ENCODE measurements at places on chromosomes 13 and 19.

GRCh38 chr19:4119763-4120162, 4.2 kb downstream of the MAP2K2 start:
- no peak for DNase-seq

GRCh38 chr19:12224676-12225075, 61.8 kb downstream of the ZNF136 start:
- DNase-seq = no peak

DNA sequence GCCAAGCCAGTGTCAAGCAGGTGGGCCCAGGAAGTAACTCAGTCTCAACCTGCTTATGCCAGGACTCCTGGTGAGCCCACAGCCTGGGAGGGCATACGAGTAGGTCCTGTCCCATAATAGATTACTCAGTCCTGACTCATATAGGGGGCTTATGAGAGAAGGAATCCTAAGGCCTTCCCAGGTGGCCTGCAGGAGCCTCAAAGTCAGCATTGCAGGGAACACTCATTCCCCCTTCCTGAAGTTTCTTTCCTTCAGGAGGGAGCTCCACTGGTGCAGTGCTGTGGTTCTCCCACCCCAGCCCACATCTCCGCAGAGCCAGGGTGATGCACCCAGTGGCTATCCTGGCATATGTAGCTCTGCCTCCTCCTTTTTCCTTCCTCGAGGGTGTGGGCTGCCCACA, 137.3 kb downstream of the ZIC5 start:
- DNase-seq = no peak

GRCh38 chr19:17086834-17087233, 11.3 kb downstream of the MYO9B start:
- DNase-seq = no peak

GRCh38 chr19:29488316-29488715, 37.5 kb upstream of the VSTM2B start:
- DNase-seq = no peak

GRCh38 chr13:43285933-43286597, 262.7 kb downstream of the DNAJC15 start:
- no peak for DNase-seq

GRCh38 chr13:96804174-96804573, 190.1 kb downstream of the OXGR1 start:
- no peak for DNase-seq

DNA sequence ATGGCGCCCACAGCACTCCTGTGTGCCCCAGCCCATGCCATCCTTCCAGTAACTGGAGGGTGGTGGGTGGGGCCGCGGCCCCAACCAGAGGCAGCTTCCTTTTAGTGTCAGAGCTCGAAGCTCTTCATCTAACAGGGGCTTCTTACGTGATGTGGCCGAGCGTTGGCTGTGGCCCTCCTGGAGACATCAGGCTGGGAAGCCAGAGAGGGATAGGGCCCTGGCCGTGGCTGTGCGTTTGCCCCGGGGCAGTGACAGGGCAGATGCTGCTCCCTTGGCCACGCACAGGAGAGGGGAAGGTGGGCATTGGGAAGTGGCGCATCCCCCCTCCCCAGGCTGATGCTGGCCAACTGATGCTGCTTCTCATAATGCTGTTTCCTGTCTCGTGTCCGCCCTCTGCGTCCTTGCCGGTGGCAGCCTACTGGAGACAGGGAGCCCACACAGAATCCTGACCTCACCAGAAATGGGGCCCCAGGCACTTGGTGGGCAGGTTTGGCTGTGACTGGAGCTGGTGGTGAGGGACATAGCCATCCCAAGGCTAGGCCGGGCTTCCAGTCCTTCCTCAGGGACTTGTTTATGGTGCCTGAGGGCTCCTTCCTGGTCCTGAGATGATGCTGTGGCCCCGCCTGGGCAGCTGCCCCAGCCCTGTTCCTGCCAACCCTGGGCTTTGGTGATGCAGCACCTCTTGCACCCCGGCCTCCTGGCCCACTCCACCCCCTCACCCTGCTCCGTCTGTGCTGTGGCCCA, 34.3 kb downstream of the ATP4B start:
- DNase-seq = no peak

GRCh38 chr19:32580353-32580900, 563 bp upstream of the PDCD5 start:
- no peak for DNase-seq

DNA sequence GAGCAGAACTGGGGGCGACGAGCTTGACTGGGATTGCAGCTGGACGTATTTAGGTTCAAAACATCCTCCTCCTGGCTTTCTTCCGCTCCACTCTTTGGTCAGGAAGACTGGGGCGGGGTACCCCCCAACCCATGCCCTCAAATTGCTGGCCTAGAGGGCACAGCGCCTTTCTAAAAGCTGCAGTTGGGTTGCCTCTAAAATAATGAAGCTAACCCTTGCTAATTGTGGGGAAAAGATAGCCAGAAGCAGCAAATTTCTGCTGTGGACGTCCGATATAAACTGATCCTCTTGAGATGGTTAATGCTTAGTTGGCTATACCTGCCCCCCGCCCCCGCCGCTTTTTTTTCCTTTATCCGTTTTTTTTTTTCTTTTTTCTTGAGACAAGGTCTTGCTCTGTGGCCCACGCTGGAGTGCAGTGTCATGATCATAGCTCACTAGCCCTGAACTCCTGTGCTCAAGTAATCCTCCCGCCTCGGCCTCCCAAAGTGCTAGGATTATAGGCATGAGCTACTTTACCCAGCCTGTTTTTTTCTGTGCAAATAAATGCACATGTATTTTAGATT, 754 bp upstream of the CHERP start:
- no peak for DNase-seq

GRCh38 chr13:68261105-68261504, 1031.0 kb upstream of the PCDH9 start:
- no peak for DNase-seq

GRCh38 chr13:46401432-46401831, 14.4 kb upstream of the RUBCNL start:
- DNase-seq = no peak

DNA sequence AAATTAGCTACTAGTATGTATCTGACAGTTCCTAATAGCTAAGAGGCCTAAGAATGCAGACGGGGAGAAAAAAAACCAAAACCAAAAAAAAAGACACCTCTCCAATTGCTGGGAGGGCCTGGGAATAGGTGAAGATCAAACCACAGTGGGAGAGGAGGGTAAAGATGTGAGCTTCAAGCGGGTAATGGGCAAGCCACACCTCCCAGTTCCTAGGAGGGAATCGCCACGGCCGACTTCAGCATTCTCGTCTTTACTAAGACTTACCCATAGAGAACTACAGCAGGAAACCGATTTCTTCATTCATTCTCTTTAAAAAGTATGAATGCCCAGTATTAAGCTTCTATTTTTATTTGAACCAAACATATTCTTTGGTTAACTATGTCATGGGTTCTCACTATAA, 5.6 kb upstream of the EEF1AKMT1 start:
- DNase-seq = no peak

Data from stimulated activated CD8-positive, alpha-beta memory T cell treated with anti-CD3 and anti-CD28 coated beads, Interleukin-15, amount 100 ng/mL, for 4 hours (primary cell).